Inflammatory macrophage treated with lipopolysaccharide for 1 hour (primary cell): ENCODE measurements at places on chromosomes 3 and 15.

- DNase-seq = no peak
Observed at GRCh38 chr15:65204236-65204930, 6.9 kb downstream of the CILP start.

- DNase-seq = peak; percentile 46
Observed at GRCh38 chr3:72347819-72348319, 500.4 kb downstream of the SHQ1 start.

- no peak for DNase-seq
Observed at GRCh38 chr15:100341239-100341749, 481 bp downstream of the ADAMTS17 start.

GRCh38 chr3:5977331-5977730 lies 789.8 kb downstream of the EDEM1 start:
- DNase-seq = no peak

DNA sequence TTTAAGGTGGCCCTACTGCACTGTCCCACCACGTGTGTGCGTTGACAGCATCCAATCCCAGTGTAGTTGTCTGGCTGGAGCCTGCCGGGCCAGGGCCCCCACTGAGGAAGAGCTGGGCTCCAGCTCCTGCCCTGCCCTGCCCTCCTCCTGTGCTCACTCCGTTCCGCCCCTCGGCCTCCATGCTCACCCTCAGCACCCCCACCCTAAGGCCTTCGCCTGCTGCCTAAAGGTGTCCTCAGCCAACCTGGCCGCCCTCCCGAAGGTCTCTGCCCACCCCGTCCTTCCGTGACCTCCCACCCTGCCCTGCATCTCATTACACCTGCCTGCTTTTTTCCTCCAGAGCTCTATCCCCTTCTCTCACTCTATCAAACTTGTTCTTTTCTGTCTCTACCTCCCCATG lies 118.0 kb downstream of the TPRA1 start:
- DNase-seq = no peak

DNA sequence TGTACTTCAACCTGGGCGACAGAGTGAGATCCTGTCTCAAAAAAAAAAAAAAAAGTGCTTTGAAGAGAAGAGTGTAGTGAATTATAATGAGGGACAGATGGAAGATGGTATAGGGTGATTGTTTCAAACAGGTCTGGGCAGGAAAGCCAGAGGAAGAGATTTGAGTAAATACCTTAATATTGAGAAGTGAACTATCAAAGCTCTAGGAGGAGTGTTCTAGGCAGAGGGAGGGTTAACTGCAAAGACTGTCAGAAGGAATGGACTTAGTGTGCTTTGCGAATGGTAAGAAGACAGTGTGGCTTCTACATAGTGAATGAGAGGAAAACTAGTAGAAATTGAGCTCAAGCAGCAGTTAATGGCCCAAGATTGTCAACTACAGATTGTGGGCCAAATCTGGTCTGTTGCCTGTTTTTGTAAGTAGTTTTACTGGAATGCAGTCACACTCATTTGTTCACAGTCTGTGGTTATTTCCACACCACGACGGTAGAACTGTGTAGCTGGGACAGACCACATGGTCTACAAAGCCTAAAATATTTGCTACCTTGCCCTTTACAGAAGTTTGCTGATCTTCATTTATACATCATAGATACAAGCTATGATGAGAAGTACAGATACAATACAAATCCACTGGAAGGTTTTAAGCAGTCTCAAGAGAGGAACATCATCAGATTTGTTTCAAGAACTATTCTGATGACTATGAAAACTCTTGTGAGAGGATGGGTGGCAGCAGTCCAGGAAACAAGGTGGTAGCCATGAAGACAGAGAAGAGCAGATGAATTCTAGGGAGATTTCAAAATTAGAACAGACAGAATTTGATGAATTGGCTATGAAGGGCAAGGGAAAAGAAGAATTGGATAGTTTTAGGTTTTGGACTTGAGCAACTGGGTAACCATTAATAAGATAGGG lies 16.5 kb upstream of the USP50 start:
- DNase-seq = no peak

- no peak for DNase-seq
Observed at GRCh38 chr3:112736386-112736785, 95.4 kb upstream of the CCDC80 start.

DNA sequence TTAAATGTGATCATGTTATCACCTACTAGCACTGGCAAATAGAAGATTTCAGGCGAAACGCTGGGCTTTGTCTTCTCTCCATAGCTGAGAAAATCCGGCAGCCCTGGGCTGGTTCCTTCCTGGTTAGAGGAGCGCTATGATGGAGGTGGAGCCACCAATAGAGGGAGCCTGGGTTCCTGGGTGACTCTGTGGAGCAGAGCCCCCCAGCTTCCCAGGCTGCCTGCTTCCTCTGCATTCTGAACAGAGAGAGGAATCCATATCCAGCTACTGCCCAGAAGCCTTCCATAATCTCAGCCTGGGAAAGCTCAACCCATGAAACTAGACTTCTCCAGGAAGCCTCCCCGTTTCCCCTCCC lies 32.6 kb upstream of the IQSEC1 start:
- no peak for DNase-seq

GRCh38 chr3:107973152-107973551 lies 117.7 kb downstream of the CD47 start:
- no peak for DNase-seq

DNA sequence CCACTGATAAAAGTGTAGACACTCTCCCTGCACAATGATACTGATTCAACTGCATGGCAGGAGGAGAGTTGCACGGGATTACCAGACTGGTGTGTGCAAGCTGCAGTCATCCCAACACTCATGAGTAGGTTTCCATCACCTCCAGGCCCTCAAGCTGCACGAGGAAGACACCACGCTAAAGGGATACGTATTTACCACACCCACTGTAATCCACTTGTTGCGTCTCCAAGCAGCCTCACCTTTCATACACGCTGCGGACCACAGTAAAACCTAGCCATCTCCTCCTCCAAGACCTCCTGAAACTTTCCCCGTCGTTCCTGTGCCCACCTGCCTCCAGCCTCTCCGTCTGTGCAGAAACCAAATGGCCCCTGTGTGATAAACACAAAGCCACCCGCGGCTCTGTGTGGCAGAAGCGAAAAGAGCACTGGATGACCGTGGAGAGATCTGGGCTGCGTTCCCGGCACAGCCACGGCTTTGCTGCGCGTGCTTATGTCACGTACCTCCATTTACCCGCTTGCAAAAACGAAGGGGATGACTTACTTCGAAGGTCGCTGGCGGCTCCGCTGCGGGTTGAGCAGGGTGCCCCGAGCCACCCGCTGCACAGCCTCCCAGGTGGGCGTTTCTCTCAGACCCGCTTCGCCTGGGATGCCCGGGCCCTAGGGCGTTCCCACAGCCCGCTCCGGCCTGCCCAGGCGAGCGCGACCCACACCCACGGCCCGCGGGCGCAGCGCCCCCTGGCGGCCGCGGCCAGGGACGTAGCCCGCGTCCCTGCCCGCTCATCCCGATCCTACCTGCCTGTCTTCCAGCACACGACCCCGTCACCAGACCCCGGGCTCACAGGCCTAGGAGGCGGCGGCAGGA lies 643 bp downstream of the ABCC5 start:
- peak; percentile 67 for DNase-seq

DNA sequence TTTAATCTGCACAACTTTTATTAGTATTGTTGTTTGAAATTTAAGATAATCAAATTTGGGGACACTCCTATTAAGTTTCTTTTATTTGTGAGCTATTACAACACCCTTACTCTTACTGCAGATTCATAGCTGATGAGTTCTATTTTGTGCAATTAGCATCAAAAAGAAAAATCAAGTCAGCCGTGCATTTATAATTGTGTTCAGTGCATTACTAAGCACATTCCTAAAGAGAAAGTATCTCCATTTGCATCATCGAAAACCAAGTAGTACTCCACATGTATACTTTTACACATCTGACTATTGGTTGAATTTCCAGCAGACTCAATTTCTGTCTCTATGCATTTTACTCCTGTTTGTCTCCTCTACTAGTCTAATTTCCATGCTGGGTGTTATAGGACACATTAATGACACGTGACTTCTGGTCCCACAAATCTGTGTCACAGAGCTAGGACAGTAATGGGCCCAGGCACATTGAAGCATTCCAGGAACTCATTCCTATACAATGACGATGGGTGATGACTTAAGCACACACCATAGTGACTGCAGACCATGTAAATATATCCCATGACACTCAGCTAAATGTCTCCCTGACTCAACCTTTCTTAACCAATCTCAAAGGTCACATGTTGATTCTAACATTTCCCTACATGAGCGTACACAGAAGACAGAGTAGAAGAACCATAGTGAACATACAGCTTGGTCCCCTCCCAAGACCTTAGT lies 477.5 kb downstream of the LPP start:
- peak; percentile 66 for DNase-seq

GRCh38 chr15:76217029-76217881 lies 94.0 kb downstream of the ETFA start:
- no peak for DNase-seq

DNA sequence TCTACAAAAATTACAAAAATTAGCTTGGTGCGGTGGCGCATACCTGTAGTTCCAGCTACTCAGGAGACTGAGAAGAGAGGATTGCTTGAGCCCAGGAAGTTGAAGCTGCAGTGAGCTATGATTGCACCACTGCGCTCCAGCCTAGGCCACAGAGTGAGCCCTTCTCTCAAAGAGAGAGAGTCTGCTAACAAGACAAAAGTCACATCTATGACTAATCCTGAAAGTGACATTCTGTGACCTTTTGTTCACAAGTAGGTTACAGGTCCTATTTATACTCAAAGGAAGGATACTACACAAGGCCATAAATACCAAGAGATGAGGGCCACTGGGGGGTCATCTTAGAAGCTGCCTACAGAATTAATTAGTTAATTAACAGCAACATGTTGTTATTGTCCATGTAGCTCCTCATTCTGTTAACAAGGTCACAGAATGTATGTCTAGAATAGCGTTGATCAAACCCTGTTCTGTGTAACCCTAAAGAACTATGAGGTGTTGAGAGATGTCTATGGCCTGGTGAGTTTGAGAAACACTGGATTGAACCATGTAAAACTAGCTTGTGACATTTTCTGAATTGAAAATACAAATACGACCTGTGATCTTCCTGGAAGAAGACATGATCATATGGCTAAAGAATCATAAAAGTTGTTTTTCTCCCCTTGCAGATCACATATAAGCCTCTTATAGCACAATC lies 97.0 kb downstream of the SAMMSON start:
- no peak for DNase-seq

DNA sequence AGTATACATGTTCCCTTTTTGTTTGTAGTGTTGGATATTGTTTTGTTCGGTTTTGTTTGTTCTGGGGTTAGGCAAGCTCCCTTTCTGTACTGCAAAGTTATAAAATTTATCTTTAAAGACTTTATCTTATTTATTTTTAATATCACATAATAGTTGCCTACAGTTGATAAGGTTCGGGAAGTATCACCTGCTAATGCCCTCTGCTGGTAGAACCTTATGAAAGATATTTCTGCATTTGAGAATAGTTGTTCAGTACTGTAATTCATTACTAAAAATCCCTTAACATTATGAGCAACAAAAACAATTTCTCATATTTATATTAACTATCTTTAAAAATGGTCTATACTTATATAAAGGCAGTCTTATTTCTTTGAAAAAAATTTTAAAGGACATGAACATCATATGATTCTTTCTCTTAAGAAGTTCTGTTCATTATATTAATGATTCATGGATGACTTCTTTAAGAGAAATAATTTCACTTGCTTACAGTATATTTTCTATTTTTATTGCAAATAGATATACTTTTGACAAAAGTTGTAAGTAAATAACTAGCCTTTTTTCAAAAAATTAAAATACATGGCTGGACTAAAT lies 1126.8 kb downstream of the SI start:
- peak; percentile 4 for DNase-seq

- DNase-seq = no peak
Observed at GRCh38 chr3:87196879-87197278, 30.2 kb upstream of the CHMP2B start.

- no peak for DNase-seq
Observed at GRCh38 chr3:170258105-170258487, 35.9 kb downstream of the PRKCI start.

DNA sequence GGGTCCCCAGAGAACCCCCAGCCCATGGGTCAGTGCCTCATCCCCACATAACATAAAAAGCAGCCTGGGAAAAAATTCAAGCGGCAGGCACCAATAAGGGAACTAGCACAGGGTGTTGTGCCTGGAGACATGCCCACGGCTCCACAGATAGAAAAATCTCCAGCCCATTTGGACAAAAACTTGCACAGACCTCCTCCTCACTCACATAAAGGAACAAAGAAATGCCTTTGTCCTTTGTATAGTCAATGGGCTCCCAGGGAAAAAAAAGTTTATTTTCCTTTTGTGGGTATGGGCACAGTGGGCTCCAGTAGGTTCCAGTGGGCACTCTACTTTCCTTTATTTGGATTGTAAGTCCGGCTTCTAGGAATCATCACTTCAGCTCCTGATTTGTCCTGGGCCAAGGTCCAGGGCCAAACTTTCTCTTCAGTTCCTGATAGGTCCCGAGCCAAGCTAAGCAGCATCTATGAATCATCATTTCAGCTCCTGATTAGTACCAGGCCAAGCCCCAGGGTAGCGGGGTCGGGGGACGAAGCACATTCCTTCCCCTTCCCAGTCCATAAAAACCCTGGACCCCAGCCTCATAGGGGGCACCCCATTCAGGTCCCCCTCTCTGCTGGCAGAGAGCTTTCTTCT lies 1.6 kb upstream of the DNAH12 start:
- DNase-seq = no peak

- peak; percentile 59 for DNase-seq
Observed at GRCh38 chr3:15405448-15406050, 21.8 kb downstream of the METTL6 start.

GRCh38 chr3:10119376-10119775 lies 3.9 kb downstream of the BRK1 start:
- no peak for DNase-seq

- DNase-seq = peak; percentile 51
Observed at GRCh38 chr3:20319551-20319950, 133.5 kb upstream of the SGO1 start.

GRCh38 chr15:76987896-76988860 lies 6.7 kb upstream of the PSTPIP1 start:
- DNase-seq = peak; percentile 83

DNA sequence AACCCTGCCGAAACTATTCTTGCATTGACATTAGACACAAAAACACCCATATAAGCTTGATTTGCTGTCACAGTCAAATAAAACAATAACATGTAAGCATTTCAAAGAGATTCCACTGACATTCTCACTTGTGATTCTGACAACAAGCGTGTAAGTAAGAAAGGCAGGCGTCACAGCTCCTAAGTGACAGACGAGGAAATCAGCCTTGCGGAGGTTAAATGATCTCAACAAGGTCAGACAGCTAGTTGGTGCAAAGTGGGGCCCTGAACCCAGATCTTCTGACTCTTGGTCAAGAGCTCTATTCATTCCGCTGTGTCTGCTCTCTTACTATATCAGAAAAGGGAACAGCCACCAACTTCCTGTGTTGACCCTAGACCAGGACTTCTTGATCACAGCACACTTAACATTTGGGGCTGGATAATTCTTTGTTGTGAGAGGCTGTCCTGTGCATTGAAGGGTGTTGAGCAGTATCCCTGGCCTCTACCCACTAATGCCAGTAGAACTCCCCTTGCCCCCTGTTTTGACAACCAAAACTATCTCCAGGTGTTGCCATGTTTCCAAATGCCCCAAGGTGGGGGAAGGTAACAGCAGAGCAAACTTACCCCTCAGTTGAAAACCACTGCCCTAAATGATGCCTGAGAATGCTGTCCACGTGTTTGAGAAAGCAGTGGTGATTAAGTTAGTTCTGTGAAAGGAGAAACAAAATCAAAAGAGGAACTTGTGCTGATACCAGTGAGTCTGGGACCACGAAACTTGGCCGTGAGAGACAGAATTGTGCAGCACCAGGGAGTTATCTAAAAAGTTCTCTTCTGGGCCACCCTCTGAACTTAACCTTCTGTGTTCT lies 86.1 kb downstream of the LIPC start:
- peak; percentile 67 for DNase-seq

- no peak for DNase-seq
Observed at GRCh38 chr15:32091505-32092380, 61.4 kb downstream of the CHRNA7 start.
